BJ (cell line): ENCODE measurements at places on chromosomes 5 and 9.

GRCh38 chr5:163439092-163439425 is 1.7 kb downstream of the CCNG1 start:
- no peak for DNase-seq

- DNase-seq, result no peak
Measured at GRCh38 chr5:1951165-1951816, 68.6 kb upstream of the IRX4 start.

- DNase-seq, result no peak
Measured at GRCh38 chr9:133008824-133009223, 22.0 kb upstream of the GTF3C5 start.

DNA sequence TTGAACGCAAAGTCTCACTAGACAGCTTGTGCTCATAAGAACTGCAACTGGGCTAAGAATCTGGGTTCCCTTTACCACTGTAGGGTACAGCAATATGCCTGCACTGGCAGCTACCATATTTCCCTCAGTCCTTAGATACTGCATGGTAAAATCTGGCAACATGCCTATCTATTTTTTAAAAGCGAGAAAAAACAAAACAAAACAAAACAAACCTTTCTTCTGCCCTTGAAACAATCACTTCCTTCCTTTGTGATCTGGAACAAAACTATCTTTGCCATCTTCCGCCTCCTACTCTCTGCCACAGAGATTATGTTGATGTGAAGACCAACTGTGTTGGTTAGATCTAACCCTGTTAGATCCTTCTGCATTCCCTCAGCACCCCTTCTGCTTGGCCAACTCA is 242.9 kb downstream of the EBF1 start:
- no peak for DNase-seq

GRCh38 chr5:32020271-32020670 is 153.8 kb downstream of the GOLPH3 start:
- DNase-seq, result no peak

GRCh38 chr5:142875936-142876335 is 105.8 kb downstream of the ARHGAP26 start:
- DNase-seq, result no peak

- no peak for DNase-seq
Measured at GRCh38 chr5:134018154-134018985, 13.6 kb upstream of the VDAC1 start.

GRCh38 chr5:173234129-173234790 is 746 bp downstream of the NKX2-5 start:
- DNase-seq, result no peak

DNA sequence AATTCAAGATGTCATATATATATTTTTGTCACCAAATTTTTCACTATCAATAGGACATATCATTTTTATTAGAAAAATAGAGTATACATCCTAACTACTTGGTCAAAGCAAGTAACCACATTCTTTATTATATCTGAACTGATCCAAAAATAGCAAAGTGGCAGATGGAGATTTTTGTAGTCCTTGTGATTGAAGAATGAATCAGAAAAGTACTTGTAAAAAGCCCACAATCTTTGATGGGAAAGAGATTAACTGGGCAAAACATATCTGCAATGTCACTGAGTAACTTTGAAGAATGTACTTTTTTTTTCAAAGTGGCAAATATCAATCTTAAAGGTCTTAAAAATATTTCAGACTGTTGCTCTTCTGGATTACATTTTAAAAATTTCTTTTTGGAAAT is 1040.6 kb upstream of the SEMA6A start:
- DNase-seq, result peak; percentile 20

GRCh38 chr5:64315778-64316177 is 150.1 kb downstream of the RNF180 start:
- DNase-seq, result no peak

- DNase-seq, result no peak
Measured at GRCh38 chr5:36168737-36169136, 16.8 kb downstream of the SKP2 start.

GRCh38 chr9:112917987-112918362 is 27.3 kb upstream of the SLC46A2 start:
- DNase-seq, result no peak

DNA sequence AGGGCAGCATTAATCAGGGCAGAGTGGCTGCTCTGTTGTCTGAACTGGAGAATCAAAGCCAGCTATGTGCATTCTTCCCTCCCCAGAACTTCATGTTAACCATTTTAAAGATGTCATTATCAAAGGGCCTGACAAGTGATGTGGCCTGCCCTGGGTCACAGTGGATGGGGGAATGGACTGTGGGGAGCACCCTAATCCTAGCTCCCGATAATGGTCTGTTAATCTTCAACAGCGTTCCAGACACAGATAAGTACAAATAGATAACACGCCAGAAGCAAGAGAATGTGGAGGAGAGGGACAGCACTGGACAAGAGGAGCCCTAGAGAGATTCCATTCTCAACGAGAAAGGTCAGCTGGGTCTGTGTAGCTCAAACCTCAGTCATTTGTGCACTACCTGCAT is 77.5 kb downstream of the DPYSL3 start:
- no peak for DNase-seq

- DNase-seq, result no peak
Measured at GRCh38 chr5:137938751-137939143, 49.5 kb downstream of the PKD2L2 start.

GRCh38 chr5:481347-481746 is 38.4 kb downstream of the EXOC3 start:
- DNase-seq, result no peak

DNA sequence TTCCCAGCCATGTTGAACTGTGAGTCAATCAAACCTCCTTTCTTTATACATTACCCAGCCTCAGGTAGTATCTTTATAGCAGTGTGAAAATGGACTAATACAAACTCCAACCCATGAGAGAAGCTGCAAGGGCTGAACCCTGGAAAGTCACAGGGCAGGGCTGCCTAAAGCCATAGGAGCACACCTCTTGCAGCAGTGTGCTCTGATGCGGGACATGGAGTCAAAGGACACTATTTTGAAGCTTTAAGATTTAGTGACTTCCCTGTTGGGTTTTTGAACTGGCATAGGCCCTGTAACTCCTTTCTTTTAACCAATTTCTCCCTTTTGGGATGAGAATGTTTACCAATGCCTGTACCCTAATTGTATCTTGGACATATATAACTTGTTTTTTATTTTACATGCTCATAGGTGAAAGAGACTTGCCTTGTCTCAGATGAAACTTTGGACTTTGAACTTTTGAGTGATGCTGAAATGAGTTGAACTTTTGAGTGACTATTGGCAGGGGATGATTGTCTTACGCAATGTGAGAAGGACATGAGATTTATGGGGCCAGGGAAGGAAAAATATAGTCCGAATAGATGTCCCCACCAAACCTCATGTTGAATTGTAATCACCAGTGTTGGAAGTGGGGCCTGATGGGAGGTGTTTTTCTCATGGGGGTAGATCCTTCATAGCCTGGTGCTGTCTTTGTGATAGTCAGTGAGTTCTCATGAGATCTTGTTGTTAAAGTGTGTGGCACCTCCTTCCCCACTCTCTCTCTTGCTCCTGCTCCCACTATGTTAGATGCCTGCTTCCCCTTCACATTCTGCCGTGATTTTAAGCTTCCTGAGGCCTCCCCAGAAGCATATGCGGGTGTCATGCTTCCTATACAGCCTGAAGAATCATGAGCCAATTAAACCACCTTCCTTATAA is 159.5 kb upstream of the SPEF2 start:
- no peak for DNase-seq

DNA sequence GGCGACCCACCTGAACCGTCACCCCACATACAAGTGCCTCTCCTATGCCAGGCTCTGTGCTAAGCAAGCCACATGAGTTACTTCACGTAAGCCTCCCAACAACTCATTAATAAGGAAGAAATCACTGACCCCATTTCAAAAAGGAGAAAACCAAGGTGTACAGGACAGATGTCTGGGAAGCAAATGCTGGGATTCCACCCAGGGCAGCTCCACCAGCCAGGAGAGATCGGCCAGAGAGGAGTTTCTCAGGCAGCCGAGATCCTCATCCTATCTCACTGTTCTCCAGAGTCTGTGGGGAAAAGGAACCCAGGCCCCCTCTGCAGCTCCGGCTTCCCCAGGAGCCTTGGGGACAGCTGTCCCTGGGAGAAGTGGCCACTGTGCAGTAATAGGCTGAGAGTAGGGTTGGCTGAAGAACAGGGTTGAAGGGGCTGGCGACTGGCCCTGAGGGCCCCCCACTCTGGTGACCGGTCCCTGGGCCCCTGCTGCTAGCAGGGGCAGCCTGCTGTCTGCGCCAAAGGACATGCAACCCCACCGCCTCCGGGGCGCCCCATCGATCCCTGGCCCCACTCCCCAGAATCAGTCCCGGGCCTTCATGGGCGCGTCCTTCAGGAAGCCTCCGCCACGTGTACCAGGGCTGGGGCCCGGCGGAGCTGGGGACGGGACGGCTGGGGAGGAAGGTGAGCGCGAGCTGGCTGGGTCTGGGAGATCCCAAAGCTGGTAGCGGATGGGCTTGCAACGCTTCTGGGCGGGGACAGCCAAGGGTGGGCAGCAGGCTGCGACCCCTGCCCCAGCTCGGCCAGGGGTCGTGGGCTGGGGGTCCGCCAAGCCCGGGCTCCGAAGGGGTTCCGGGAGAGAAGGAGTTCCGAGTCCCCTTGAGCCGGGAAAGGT is 44.1 kb upstream of the STXBP1 start:
- no peak for DNase-seq

DNA sequence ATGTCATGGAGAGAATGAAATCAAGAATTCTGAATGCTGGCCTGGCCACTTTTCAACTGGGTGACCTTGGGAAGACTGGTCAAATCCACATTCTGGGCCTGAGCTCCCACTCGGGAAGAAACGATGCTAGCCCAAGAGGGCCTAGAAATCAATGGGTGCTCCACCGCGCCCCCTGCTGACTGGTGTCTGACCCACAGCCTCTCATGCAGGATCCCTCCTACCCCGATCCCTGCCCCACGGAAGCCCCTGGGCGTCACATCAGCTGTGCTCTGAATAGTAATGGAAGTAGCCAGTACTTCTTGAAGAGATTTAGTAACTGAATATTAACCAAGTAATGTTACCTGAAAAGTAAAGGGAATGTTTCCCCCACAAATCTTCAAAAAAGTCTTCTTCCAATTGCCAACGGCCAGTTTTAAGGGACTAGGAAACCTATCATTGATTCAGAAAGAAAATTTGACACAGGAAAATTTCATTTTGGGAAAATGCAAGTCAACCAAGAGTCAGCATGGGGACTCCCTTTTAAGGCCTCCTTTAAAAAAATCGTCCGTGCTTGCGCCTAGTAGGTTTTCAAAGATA is 43.9 kb downstream of the CRB2 start:
- no peak for DNase-seq

GRCh38 chr9:98087420-98088354 is 31.2 kb downstream of the NANS start:
- no peak for DNase-seq

DNA sequence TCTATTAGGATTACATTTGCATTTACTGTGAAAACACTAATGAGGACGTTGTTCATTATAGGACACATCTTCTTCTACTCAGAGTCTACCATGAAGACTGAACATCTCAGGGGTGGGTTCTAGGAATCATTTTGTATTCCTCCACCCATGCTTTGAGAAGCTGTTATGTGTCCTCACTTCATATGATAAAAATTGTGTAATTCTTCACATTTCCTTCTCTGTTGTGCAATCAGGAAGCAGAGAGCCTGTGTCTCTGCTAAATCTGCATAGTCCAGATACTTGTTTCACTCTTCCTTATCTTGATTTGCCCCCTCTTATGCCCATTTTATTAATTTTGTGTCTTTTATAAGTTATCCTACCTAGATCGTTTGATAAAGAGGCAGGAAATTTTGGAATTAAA is 97.8 kb upstream of the IQGAP2 start:
- no peak for DNase-seq

- no peak for DNase-seq
Measured at GRCh38 chr5:50965654-50966375, 299.4 kb downstream of the PARP8 start.

DNA sequence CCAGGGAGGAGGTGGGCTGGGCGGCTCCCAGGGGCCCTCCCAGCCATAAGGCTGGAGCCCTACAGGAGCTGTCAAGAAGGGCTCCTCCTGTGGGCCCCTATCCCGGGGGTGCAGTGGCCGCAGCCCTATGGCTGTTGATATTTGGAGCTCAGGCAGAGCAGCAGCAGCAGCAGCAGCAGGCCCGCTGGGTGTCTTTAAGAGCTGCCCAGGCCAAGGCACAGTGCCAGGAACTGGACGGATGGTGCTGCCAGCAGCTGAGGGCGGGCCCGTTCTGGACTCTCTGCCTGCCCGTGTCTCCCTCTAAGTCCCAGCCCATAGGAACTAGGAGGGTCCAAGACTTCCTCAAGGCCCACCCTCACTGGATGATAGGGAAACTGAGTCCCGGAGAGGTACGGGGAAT is 3.6 kb downstream of the AK1 start:
- DNase-seq, result no peak

DNA sequence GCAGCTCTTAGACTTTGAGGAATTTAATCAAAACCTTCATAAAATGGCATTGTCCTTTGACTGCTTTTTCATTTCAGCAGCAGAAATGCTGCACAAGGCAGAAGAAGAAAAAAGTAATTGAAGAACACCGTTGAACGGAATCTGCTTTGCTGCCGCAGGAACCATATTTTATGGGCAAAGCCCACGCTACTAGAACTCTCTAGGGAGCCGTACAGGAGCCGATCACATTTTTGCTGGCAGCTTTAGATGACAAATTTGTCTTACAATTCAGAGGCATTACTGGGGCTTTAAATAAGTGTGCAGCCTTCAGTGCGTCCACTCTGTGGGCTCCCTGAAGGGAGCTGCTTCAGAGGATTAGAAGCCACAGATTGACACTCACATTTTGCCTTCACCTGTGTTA is 5.4 kb downstream of the CFAP90 start:
- no peak for DNase-seq

DNA sequence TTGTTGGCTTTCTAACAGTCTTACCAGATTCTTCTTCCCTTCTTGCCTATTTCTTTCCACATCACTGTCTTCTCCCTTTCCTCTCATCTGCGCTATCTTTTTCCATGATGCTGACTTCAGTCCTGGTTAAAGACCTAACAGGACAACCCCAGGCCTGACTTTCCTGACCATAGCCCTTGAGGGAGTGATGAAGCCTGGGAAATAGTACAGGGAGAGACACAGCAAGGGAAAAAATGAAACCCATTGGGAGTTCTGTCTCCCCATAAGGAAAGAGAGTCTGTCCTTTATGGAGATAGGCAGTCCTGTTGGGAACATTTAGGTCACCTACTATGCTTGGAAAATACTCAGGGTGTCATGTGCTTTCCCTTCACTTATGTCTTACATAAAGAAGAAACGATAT is 92.7 kb downstream of the GIN1 start:
- no peak for DNase-seq

- peak; percentile 83 for DNase-seq
Measured at GRCh38 chr9:125137200-125137599, 6.1 kb downstream of the SCAI start.

DNA sequence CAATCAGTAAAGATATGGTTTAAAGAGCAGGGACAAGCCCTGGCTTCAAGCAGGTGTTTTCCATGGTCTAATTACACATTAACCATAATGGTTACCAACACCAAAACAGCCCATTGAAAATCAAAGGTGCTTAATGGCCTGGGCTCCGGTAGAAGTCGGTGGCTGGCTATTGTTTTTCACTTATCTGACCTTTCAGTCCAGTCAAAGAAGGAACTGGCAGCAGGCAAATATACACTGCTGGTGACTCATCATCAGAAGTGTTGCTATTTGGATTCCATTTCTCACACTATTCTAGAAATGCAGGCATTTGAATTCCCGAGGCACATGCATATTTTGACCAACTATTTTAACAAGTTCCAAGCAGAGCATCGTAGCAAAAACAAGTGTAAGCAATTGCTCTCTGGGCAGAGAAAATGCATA is 26.3 kb upstream of the GABRP start:
- DNase-seq, result no peak

- DNase-seq, result no peak
Measured at GRCh38 chr9:42386477-42386876, 203.0 kb downstream of the SPATA31A6 start.

- no peak for DNase-seq
Measured at GRCh38 chr5:144151026-144151425, 19.4 kb downstream of the YIPF5 start.
